ENCODE measurements at places on chromosomes 13 and 19.

- DNase-seq, result no peak
These were observed 73.4 kb upstream of the FLT1 start for GRCh38 chr13:28568286-28568685.

GRCh38 chr13:95100525-95101433 lies 200.5 kb downstream of the ABCC4 start:
- DNase-seq, result peak; percentile 47

DNA sequence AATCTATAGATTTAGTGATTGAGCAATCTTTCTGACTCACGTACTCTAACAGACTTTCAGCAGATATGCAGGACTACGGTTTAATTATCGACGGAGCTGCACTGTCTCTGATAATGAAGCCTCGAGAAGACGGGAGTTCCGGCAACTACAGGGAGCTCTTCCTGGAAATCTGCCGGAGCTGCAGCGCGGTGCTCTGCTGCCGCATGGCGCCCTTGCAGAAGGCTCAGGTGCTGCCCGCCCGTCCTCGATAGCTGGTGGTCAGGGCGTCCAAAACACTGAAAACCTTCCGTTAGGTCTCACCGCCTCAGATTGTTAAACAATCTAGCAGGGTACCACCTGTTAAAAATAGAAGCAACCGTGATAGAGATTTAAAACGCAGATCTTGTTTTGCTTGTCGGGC lies 113.2 kb upstream of the MCF2L start:
- no peak for DNase-seq

DNA sequence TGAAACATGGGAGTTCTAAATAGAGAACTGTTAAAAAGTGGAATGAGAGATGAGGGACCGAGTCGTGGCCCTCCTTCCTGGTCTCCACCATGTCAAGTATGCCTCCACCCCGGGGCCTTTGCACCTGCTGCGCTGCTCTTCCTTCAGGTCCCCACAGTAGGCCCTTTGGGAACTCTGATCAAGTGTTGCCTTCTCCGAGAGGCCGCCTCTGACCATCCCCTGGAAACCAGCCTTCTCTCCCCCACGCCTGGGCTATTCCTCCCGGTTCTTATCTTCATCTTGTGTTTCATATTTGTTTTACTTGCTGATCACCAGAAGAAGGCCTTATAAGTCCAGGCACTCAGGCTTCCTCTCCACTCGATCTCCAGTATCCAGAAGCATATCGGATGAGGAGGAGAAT lies 40.0 kb downstream of the IRS2 start:
- DNase-seq, result no peak

DNA sequence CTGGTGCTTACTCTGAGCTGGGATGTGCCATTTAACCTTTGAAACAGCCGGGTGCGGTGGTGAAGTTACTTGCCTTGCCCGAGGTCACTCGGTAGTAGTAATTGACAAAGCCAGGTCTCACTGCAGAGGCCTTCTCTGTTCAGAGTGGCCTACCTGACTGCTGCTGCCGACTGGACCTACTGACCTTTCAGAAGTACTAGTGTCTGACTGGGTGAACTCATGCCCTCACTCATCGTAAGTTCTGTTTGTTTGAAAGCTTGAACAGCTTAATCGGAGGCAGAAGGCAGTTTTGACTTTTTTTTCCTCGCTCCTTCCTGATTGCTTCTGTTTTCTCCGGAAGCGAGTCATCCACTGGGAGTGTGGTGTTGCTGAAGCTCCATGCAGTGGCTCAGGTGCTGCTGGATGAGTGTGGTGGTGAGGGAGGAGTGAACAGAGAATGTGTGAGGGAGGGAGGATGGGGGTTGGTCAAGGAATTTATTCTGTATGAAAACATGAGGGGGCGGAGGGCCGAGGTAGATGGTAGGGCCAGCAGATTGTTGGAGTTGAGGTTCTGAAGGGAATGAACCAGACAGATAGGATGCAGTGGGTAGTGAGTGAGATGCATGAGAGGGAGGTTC lies 2.7 kb downstream of the SPINT2 start:
- peak; percentile 31 for DNase-seq

GRCh38 chr19:1984357-1984756 lies 31.2 kb downstream of the BTBD2 start:
- no peak for DNase-seq

DNA sequence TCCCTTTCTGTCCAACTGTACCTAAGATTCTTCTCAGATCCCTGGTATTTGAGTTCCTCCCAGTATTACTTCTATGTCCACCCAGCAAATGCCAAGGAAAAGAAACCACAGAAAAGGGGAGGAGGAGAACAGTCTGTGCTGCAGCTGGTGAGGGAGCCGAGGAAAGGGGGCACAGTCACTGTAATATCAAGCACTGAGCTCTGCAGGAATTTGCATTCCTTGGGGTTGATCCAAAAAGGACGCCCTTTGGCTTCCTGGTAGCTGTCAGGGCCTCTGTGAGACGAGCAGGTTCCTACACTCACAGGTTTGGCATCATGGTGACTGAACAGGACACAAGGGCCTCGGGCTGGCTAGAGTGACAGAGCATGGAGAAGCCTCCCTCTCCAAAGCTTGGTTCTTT lies 273.4 kb downstream of the NHLRC3 start:
- DNase-seq, result peak; percentile 17

DNA sequence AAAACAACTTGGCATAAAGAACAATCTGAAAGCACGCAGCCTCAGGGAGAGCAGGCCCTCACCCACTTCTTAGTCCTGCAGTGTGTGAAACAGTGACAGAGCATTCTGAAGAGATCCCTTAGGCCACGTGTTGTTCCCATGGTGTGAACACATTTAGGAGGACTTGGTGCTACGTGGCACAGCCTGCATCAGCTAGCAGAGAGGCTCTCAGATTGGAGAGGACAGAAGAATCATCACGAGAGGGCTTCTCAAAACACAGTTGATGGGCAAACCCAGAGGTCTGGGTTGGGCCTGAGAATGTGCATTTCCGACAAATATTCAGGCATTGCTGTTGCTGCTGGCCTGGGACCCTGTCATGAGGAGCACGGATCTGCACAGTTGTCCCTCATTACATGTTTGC lies 26.1 kb upstream of the TFDP1 start:
- DNase-seq, result no peak

DNA sequence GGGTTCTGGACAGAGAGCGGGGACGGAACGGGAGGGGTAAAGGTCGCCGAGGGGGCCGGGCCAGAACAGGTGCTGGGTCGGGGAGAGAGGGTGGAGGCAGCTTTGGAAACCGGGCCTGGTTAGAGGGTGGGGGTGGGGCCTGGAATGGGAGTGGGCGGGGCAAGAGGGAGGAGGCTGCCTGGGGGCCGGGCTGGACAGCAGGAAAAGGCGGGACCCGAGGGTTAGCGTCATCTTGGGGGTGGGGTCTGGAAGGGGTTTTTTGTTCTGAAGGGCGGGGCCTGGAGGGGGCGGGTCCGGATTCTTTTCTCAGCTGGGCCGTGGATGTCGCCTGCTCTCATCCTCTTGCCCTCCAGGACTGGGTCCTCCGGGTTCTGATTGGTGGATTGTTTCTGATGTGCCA lies 4.3 kb upstream of the ZNF813 start:
- DNase-seq, result no peak

GRCh38 chr19:51660975-51661600 lies 14.5 kb upstream of the SIGLEC14 start:
- peak; percentile 70 for DNase-seq

DNA sequence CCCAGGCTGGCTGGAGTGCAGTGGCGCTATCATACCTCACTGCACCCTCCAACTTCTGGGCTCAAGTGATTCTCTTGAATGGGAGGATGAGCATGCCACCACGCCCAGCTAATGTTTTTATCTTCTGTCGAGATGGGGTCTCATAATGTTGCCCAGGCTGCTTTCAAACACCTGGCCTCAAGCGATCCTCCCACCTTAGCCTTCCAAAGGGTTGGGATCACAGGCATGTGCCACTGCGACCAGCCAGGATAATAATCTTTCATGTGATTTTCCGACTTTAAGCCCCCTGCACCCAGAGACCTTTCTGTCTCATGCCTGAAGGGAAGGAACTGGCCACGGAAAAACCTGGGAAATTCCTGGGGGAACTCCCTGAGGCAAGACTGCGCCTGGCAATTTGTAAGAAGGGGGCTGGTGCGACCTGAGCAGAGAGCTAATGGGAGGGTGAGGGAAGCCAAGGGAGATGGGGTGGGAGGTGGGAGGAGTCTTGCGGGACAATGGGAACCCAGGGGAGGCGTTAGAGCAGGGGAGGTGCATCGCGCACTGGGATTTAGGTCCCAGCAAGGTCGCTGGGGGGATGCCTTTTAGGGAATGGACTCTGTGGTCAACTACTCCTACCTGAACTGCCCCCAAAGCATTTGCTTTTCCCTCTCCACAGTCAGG lies 1.2 kb upstream of the CCDC124 start:
- DNase-seq, result peak; percentile 11

DNA sequence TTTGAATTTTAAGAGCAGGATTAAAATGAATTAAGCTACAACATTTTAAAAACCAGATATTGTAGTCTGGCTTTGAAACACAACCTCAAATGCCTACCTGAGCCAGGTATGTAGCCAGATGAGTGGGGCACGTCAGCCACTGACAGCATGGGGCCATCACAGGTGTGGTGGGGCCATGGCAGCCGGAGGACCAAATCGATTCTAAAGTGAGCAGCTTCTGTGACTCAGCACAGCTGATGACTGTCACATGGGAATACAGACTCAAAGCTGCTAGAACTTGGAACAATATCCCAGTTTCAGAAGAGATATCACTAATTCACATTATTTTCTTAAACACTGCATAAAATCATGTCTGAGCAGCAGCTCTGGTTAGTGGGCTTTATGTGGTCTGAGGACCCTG lies 52.8 kb downstream of the SERP2 start:
- DNase-seq, result no peak

DNA sequence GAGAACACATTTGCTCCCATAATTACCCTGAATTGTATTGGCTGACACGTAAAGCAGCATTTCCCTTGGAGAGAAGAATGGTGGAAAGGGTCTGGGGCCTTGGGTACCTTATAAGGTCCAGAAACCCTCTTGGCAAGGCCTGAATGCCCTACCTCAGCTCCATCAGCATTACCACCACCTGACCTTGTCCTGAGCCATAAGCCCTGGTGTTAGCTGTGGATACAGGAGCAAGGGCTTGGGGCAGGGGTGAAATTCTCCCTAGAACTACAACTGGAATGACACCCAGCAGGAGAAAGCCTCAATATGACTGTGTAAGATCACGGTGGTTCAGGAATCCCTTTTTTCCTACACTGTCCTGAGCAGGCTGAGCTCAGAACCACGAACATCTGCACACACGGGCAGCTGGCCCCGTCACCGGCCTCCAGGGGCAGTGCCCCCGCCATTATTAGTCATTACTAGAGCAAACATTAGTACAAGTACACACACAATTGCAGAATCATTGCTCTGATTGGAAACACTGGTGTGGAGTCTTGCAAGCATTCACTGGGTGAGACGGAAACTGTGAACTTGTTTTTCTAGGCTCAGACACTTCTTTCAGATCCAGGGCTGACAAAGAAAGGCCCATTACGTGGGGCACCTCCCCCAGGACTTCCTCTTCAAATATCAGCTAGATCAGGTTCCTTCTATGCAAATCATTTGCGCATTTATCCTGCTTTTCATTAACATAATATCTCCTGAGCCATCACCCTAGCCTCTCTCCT lies 26.8 kb upstream of the MTIF3 start:
- DNase-seq, result no peak

DNA sequence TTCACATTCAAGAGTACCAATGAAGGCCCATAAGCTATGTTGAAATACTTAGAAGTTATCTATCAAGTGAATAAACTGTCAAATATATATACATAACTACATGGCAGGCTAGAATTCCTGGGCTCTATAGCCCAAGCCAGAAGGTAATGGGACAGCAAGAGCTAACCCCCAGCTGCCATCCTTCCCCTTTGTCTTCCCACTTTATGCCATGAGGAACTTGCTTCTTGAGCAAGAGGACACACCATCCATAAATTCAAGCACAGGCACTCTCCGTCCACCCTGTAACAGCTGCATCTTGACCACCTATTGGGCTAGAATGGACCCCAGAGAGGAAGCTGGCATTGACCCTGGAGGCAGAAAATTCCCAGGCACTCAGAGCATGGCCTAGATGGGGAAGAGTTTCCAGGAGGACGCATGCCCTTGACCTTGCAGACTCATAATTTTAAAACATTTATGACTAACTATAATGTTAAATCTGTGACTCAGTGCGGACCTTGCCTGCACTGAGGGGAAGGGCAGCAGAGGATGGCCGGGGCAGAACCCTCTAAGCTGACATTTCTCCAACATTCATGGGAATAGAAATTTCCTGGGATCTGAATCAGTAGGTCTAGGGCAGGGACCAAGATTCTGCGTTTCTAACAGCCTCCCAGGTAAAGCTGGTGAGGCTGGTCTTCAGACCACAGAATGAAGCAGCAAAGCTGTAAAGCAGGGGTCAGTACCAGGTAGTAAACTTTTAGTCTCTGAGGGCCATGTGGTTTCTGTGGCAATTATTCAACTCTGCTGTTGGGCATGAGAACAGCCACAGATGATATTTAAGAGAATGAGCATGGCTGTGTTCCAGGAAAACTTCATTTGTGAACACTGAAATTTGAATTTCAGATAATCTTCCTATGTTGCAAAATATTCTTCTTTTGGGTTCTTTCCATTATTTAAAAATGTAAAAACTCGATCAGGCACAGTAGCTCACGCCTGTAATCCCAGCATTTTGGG lies 71.4 kb upstream of the CLDN10 start:
- DNase-seq, result no peak

- peak; percentile 44 for DNase-seq
These were observed 10.7 kb upstream of the CEACAM3 start for GRCh38 chr19:41785653-41786052.

GRCh38 chr19:58021541-58022282 lies 12.1 kb upstream of the ZSCAN1 start:
- DNase-seq, result peak; percentile 13

GRCh38 chr19:10642473-10643171 lies 11.5 kb upstream of the ILF3 start:
- no peak for DNase-seq

GRCh38 chr13:33872005-33872351 lies 54.0 kb downstream of the RFC3 start:
- no peak for DNase-seq

GRCh38 chr13:100269837-100270236 lies 180.9 kb downstream of the PCCA start:
- peak; percentile 41 for DNase-seq

DNA sequence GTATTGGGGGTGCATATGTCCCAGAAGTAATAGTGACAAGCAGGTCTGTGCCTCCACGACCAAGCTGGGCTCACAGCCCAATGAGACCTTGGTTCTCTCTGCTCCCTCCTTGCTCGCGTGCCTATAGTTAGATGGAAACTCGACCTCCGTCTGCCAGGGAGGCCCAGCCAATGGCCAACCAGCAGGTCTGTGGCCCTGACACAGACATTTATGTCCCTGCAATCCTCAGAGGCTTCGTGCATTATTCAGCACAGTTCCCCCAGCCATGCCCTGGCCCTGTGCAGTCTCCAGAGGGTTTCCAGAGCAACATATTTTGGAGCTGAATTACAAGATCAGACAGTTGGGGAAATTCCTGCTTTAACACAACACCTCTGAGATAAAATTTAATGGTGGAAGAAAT lies 105.1 kb downstream of the UQCRFS1 start:
- no peak for DNase-seq

GRCh38 chr19:457636-458035 lies 3.2 kb downstream of the SHC2 start:
- no peak for DNase-seq
